ENCODE measurements at places on chromosomes 7 and 10. TPM values are rescaled to one million over a fixed set of nuclear protein-coding genes. Genes with fewer than 3 reads are reported as not detected.

The HEPACAM2 gene
- not detected for total RNA-seq

The CYP3A7 gene
- not detected for total RNA-seq

The CTTNBP2 gene
- total RNA-seq: not detected

The TRIM74 gene
- total RNA-seq: not detected

The HILPDA gene
- 344 TPM for total RNA-seq

The PON1 gene
- total RNA-seq: not detected

The SPRN gene
- total RNA-seq: not detected

The GRM3 gene
- total RNA-seq: not detected

The CNNM1 gene
- 1.2 TPM for total RNA-seq

The GPR15LG gene
- total RNA-seq: not detected

The ERVW-1 gene
- not detected for total RNA-seq

The OR9A2 gene
- total RNA-seq: not detected

GRCh38 chr7:29877196-29877595 is 70.9 kb downstream of the WIPF3 start:
- DNase-seq: no peak

- no peak for DNase-seq
Measured at GRCh38 chr7:9231630-9232121, 798.3 kb downstream of the NXPH1 start.

DNA sequence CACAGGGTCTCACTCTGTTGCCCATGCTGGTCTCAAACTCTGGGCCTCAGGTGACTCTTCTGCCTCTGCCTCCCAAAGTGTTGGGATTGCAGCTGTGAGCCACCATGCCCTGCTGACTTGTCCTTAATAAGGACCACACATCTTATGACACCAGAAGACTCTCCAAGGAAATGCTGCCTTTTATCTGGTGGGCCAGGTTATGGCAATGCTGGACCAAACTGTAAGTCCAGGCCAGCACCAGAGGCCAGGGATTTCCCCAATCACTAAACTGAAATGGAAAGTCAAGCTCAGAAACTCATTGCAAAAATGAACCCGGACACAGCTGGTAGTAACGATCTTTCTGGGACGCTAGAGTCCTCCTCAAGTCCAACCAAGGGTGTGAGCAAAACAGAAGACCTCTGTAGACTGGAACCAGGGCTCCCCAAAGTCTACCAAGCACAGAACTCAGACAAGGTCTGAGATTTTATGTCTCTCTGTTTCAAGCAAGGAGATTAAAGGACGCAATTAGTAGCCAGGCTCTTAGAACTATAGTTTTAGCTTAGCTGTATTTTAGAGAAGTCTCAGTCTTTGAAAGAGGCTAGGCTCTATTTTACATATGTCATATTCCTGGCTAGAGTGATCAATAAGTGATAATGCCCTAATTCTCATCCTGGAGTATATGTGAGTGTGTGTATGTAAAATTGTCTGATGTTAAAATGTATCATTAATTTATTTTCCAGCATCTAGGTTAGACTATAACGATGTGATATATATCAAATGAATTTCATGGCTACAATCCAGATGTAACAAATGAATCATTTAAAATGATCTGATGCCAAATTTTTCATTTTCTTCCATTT is 74.0 kb upstream of the ITGB1 start:
- no peak for DNase-seq

DNA sequence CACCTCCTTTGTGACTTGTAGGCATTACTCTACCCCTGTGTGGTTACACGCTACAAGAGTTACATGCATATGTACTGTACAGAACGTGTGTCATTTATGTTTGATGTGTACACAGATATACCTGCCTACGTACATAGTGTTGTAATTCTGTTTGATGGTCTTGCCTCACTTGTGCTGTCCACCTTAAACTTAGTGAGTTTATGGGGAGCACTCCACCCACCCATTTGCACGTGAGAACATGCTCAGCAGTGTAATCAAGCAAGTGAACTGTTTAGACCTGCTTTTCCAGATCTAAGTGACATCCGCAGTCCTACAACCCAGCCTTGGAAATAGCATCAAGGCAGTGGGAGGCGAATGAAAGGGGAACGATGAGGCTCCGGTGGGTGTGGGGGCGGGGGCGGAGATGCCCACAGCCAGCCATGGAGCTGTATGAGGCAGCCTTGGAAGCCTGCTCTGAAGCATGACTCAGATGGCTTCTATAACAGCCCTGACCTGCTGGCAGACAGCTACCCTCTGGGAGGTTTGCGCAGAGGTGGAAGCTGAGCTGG is 52.1 kb downstream of the SUFU start:
- DNase-seq: no peak

DNA sequence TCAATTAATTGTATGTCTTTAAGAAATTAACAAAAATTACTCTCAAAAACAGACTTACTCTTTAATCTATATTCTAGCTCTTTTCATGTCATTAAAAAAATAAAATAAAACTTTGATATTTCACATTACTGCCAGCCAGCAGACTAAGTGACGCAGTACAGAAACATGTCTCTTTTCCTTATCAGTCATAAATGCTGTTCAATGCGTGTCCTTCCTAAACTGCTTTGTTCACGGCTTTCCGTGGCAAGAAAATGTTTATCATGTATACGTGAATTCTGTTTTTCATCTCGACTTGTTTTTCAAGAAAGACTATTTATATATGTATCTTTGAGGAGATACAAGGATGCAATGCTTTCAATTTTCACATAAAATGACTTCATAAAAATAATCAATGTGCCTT is 182.4 kb downstream of the DOCK4 start:
- DNase-seq: no peak

- DNase-seq: peak; percentile 15
Measured at GRCh38 chr10:72740528-72740927, 48.6 kb downstream of the MCU start.

DNA sequence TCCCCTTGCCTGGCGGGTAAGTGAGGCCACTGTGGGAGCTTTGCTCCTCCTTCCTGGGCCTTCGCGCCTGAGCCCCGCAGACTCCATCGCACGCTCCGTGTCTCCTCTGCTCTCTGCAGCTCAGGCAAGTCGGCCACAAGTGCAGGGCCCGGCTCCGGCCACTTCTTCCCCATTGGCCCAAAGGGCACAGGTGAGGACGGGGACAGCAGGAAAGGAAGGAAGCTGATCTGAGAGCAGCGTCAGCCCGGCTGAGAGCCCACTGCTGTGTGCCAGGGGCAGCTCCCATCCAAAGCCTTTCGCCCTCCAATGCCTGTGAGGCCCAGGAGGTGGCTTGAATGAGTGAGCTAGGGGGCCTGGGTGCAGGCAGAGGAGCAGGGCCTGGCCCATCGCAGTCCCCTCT is 33.7 kb upstream of the RHEB start:
- DNase-seq: no peak

DNA sequence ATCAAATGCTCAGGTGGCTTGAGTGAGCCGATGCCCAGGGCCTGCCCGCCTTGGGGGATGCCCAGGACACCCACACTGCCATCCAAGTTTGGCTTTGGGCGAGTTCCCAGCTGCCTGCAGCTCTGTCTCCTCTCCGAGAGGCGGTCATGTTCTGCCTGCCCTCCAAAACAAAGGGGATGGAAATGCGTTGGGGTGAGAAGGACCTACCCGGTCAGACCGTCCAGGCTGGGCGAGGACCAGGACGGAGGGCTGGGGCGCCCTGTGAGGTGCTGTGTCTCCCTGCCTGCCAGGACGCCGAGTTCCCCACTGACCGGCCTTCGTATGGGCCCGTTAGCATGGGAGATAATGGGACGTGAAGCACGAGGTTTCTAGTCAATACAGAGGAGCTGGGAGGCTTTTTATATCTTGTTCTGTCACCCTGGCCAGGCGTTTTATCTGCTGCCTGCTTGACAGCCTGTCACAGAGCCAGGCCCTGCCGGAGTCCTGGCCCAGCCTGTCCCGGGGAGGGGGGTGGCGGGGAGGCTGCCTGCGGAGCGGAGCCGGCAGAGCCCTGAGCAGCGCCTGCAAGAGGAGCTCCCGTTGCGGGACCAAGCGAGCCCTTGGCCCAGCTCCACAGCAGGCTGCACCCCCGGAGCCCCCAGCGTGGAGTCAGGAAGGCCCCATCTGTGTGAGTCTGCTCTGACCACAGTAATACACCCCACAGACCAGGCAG is 22.0 kb upstream of the ELFN1 start:
- no peak for DNase-seq

DNA sequence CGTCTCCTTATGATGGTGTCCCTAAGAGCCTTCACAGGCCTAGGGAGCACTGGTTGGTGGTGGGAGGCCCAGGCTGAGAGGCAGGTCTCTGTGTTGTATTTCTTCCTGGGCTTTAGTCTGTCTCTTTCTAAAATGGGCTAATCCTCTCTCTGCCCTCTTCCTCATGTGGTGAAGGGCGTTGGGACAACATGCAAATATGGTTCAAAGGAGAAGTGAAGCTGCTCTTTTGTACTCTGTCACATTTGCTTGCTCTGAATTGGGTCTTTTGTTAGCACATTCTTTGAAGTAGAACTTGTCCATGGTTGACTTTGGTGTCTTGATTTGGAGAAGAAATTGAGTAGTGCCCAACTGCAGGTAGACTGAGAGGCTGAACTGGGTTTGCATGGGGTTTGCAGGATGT is 814 bp downstream of the HK1 start:
- no peak for DNase-seq

DNA sequence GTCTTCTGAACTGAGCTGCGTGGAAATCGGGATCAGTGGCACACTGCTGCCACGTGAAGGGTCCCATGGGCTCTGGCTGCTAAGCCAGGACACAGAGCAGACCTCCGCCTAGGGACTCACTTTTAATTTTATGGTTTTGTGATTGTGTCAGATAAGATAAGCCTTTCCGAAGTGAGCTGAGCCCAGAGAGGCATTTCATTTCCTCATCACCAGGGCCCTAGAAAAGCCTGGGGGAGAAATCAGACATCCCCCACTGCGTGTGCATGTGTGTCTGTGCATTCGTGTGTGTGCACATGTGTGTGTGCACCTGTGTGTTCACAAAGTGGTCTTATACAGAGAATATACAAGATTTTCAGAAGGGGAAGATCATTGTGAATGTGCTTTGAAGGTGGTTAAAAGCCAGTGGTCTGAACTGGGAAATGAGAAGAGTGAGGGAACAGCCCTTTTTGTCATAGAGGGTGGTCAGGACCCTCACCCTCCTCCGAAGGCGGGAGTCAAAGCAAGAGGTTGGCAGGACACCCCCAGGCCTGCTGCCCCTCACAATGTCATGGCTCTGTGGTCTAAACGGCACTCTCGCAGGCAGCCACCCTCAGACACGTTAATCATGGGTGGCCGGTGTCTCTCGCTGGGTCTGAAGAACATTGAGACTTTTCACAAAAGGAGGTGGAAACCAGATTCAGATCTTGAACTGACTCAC is 176.1 kb upstream of the PFKP start:
- no peak for DNase-seq

DNA sequence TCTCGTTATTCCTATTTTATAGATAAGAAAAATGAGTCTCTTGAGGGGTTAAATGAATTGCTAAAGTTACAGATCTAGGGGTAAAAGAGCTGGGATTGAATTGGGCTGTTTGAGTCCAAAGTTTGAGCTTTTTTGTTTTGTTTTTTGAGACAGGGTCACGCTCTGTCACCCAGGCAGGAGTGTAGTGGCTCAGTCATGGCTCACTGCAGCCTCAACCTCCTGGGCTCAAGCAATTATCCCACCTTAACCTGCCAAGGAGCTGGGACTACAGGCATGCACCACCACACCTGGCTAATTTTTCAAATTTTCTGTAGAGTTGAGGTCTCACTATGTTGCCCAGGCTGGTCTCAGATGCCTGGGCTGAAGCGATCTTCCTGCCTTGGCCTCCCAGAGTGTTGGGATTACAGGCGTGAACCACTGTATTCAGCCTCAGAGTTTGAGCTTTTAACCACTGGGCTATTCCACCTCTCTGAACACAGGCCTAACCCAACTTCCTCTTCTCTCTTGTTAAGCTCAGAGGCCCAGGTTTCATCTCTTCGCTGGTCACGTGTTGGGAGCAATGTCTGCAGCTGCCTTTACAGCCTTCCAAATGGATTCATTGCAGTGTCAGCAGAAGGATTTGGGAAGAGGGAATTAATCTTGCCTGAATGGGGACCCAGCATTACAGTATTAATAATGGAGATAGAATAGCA is 8.0 kb downstream of the SUFU start:
- DNase-seq: no peak

GRCh38 chr10:56035489-56035888 is 325.6 kb downstream of the ZWINT start:
- no peak for DNase-seq

- peak; percentile 5 for DNase-seq
Measured at GRCh38 chr10:126013489-126014281, 117.3 kb downstream of the FANK1 start.

DNA sequence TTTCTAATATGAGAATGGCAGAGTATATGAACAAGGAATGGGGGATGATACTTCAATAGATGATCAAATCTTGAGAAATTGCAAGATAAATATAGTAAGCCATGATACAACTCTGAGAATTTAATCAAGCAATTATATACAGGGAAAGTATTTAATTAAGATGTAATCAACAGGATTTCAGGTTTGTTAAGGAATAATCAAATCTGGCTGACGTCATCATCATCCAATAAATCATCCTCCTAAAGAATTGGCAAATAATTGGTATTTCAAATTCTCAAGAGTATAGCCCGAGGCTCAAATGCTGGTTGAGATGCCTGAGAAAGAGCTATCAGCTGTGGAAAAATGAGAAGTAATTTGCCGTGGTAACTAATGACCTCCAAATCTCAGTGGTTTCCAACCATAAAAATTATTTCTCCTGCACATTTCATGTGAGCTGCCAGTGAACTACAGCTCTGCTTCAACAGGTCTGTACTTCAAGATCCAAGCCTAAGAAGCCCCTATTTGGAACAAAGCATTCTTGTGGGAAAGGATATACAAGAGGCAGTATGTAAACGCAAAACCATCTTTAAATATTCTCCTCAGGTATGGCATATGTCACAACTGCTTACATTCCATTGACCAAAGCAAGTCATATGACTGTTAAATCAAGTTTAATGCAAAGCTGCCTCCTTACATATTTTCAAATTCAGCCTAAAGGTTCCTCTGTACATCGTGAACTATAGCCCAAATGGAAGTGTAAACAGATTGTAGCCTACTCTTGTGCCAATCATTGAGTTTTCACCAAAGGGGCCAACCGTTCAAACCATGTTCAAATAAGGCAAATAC is 503.0 kb downstream of the KIF20B start:
- DNase-seq: no peak

DNA sequence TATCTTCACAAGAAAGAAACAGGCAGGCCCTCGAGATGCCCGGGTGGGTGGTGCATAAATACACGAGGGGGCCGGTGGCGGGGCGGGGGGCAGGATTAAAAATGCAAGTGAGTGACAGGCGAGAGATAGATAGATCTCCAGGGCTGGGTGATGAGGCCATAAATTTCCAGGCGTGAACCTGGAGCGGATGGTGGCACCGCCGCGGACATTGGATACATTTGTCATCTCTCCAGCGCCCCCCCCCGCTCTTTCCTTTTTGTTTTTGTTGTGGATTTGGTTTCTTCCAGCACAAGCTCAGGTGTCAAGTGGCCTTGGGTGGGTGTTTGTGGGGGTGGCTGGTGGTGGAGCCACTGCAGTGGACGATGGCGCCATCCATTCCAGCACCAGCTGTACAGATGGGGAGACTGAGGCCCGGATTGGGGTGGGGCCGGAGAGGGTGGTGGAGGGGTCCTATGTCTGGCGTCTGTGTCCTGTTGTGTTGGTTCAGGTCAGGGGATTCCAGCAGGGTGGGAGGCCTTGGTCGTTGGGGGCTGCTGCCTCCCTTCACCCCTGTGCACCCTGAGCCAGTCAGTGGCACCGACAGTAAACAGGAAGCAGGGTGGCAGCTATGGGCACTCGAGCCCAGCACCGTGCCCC is 2.9 kb downstream of the ELFN1 start:
- no peak for DNase-seq

All from activated CD8-positive, alpha-beta T cell treated with anti-CD3 and anti-CD28 coated beads for 36 hours (primary cell).